Fibroblast of mammary gland (primary cell): ENCODE measurements at places on chromosomes 1 and 21.

GRCh38 chr1:41153750-41154274 lies 88.3 kb downstream of the SCMH1 start:
- no peak for DNase-seq

GRCh38 chr1:174023440-174023839 lies 1.3 kb upstream of the RC3H1 start:
- DNase-seq, result no peak

- DNase-seq, result no peak
Measured at GRCh38 chr1:13896932-13897331, 196.9 kb downstream of the PRDM2 start.

DNA sequence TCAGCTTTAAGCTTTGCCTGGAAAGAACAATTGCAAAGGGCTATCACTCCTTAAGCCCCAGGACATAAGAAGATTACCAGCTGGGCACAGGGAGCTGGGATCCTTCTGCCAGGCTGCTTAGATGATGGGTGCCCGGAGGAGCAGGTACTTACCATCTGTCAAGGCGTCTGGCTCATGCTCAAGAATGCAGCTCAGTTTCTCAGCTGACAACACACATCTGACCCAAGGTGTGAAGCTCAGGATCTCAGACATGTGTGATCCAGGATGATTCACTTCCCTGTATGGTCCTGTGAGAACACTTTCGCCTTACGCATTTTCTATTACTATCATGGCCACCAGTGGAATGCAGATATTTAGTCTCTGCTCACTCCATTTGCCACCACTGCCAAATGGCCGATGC lies 14.7 kb upstream of the DISC1 start:
- no peak for DNase-seq

DNA sequence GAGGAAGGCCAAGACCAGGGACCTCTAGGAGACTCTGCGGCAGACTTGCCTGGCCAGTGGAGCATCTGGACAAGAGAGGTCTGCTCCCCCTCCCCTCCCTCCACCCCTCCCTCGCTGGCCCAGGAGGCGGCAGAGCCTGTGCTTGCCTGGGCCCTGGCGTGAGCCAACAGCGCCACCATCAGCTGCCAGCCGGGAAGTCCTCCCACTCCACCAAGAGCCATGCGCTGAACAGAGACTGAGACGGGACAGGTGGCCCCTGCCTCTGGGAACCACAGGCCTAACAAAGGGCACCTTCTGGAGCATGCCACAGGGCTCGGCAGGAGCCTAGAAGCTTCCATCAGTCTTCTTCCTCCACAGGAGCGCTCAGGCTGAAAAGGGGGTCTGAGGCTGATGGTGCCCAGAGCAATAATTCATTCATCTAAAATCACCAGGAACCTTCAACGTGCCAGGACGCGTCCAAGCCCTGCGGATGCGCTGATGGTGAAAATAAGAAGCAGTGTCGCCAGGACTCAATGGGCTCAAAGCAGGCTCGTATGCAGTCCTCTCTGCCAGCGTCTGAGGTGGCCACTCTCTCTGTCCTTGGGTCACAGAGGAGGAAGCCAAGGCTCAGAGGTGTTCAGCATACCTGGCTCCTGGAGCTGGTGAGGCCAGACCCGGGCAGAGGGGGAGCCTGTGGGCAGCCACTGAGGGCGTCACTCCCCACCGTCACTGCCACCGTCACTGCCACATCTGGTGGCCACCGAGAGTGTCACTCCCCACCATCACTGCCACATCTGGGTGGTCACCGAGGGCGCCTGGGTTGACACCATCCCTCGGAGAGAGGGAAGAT lies 161.2 kb downstream of the NPHP4 start:
- no peak for DNase-seq

DNA sequence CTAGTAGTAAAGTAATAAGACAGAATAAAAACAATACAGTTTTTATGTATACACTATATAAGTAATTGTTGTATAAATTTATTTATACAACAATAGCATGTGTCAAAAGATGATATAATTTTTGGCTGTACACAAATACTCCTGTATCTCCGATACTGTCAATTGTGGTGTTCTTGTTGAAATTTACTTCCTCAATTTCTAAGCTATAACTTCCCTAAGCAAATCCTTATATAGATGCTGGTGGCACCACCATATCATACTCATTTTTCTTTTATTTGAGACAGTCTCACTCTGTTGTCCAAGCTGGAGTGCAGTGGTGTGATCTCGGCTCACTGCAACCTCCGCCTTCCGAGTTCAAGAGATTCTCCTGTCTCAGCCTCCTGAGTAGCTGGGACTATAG lies 141.0 kb upstream of the HP1BP3 start:
- DNase-seq, result no peak

GRCh38 chr1:228371741-228372182 lies 34.9 kb downstream of the TRIM11 start:
- DNase-seq, result no peak

DNA sequence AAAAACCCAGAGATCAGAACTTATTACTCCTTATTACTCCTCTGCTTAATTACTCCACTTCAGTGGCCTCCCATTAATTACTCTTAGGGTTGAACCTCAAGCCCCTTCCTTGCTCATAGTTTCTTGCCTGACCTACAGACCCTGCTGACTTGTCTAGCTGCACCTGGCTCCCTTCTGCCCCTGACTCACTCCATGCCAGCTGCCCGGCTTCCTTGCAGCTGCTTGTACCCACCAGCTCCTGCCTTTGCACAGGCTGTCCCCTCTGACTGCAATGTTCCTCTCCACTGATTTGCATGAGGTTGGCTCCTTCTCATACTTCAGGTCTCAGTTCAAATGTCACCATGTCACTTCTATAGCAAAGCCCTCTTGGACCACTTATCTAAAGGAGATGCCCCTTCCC lies 1.9 kb upstream of the PTPRU start:
- no peak for DNase-seq

DNA sequence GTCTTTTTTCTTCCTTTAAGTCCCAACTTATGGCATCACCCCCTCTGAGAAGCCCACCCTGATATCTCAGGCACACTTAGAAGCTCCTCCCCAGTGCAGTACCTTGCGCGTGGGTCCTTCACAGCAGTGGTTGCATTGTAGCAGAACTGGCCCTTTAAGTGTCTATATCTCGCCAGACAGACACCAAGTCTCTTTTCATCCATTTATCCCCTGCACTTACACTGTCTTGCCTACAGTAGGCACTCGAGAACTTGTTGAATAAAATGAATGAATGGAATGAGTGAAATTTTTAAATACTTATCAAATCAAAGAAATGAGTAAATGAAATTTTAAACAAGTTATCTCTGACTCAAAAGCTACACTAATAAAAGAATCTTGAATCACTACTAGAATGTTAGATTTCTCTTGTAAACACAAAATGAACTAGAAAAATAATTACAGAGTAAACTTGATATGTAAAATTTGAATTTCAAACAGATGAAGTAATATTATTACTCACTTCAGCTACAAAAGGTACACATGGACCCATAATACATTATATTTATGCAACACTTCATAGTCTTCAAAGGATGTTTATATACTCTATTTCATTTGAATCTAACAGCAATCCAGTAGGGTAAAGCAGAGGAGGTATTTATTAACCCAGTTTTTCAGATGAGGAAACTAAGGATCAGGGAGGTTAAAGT lies 54.7 kb upstream of the MAN1A2 start:
- peak; percentile 56 for DNase-seq

DNA sequence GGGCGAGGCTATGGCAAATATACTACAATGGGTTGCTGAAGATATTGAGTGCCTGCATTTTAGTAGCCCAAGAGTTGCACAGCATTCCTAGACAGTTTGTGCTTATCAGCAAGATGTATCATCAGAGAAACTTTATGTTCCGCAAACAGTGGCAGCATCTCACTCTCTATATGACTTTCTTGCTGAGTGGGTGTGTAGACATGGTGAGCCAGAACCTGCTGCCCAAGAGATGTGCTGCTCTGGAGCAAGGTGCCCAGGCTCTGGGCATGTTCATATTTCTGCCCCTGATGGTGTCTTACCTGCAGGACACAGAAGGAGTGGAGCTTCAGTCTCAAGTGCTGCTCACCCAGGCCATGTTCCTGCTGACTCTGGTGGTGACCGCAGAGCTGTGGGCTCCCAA lies 8.2 kb upstream of the RGSL1 start:
- DNase-seq, result no peak

- DNase-seq, result no peak
Measured at GRCh38 chr1:206872139-206872538, 6.7 kb downstream of the IL20 start.

DNA sequence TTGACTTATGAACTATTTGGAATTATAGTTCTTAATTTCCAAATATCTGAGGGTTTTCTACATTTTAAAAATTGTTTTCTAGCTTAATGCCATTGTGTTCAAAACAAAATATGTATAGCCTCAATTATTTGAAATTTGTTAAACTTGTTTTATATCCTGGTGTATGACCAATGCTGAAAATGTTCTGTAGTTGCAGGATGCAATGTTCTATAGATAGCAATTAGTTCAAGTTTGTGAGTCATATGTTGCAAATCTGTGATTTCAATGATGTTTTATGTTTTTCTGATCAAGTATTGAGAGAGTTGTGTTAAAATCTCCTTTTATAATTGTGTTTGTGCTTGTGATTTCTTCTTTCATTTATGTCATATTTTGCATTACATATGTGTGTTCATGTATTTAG lies 517.5 kb downstream of the ADGRL2 start:
- peak; percentile 29 for DNase-seq

- no peak for DNase-seq
Measured at GRCh38 chr1:209652873-209653401, 712 bp upstream of the LAMB3 start.

GRCh38 chr1:200907611-200908097 lies 13.0 kb downstream of the INAVA start:
- DNase-seq, result peak; percentile 52

- no peak for DNase-seq
Measured at GRCh38 chr1:223788746-223789415, 56.9 kb downstream of the TP53BP2 start.

- DNase-seq, result peak; percentile 25
Measured at GRCh38 chr1:234212764-234213657, 160.2 kb upstream of the COA6 start.

GRCh38 chr1:113792471-113792870 lies 19.8 kb downstream of the RSBN1 start:
- DNase-seq, result no peak
